GOT3 (cell line): ENCODE measurements at places on chromosomes 6 and 20.

DNA sequence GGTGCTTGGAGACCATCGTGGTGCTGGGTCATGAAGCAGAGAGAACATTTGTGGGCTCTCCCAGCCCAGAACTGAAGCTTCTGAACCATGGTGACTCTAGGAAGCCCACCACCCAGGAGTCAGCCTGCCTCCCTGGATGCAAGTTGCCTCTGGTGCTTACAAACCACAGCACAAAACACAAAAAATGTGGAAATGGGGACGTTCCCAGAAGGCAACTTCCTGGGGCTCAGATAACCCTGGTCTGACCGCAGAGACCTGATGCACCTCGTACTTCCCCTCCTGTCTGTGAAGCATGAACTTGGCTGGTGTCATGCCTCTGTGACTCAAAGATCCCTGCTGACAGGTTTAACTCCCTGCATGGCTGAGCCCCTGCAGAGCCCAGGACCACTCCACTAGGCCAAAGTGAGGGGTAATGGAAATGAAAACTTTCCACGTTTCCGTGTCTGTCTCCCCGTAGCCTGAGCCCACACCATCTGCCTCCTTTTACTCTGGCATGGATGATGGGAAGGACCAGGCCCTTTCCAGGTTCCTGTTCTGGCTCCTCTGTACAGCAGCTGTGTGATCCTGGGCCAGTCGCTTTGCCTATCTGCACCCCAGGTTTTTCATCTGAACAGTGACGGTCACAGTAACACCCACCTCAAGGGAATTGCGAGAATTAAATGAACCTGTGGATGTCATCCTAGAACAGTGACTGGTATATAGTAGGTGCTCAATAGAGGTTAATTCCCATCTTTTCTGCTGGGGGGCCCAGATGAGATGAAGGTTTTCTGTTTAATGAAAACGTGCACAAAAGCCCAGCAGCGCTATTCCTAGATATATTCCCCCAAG, 57.7 kb downstream of the PPP1R16B start:
- no peak for DNase-seq

GRCh38 chr6:136113736-136114173, 136.4 kb downstream of the MTFR2 start:
- DNase-seq: no peak

DNA sequence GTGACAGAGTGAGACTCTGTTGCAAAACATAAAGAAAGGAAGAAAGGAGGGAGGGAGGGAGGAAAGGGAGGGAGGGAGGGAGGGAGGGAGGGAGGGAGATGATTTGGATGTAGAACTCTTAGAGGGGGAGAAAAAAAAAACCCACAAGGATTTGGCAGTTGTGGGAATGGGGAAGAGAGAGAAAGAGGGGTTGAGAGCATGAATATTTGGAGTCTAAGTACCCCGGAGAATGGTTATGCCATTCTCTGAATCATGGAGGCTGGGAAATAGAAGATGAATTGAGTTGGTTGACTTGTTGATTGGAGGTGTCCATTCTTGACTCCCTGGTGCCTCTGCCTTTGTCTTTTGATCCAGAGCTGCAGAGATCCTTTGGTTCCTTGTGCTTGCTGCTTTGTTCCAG, 35.7 kb downstream of the RALY start:
- no peak for DNase-seq

DNA sequence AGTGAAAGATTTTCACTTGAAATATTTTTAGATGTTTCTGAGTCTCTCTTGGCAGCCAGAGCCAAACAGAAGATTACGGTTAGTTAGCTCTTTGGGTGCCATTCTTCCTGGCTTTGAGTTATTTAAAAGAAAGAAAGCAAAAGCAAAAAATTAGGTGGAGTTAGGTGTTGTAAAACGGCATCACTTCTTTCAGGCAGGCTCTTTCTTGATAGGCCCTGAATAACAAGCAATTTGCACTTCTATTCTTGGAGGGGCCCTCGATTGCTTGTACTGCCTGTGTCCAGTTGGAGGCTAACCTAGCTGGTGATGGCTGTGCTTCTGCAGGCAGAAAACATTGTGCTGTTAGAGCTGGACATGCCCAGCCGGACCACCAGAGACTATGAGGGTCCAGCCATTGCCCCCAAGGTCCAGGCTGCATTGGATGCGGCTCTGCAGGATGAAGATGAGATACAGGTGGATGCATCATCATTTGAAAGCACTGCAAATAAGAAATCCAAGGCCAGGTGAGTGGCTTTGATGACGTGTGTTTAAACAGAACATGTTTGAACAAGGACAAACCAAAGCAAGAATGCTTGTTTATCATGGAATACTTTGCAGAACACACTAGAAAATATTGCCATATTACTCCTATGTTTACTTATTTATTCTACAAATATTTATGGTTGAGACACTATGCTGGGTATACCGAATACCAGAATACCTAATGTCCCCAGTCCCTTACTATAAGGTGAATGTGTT, 28.1 kb upstream of the ASXL1 start:
- DNase-seq: no peak

- no peak for DNase-seq
Measured at GRCh38 chr6:77055711-77056110, 407.6 kb downstream of the HTR1B start.

DNA sequence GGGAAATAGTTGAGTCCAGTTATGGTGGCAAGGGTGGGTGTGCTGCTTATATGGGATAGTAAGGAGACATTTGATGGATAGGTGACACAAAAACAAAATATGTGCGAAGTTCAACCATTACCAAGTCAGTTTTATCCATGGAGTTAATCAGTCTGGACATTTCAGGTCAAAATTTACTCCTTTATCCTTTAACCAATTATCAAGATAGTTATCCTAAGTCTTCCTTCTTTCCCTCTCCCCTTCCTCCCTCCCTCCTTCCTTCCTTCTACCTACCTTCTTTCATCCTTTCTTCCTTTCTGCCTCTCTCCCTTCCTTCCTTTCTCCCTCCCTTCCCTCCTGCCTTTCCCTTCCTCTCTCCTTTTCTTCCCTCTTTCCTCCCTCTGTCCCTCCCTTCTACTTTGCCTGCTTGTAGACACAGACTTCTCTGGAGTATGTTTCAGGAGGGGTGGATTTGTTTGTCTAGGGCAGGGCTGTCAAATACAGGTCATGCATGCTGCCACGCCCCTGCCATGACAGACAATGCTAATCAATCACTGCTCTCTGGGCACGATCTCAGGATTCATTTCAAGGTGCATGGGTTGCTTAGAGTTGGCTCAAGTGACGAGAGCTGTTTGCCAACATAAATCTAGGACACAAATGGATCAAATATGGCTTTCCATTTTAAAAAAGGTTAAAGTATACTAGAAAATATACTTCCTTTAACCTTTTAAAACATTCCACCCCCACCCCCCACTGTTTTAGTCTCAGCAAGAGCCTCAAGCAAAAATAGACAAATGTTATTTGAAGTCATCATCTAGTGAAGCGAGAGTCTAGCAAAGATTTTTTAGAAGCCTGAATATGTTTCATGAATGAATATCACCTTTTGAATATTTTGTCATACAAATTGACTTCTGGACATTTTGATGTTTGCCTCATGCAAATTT, 281.6 kb upstream of the CITED2 start:
- DNase-seq: no peak

GRCh38 chr6:167045828-167046580, 46.8 kb downstream of the CEP43 start:
- no peak for DNase-seq

DNA sequence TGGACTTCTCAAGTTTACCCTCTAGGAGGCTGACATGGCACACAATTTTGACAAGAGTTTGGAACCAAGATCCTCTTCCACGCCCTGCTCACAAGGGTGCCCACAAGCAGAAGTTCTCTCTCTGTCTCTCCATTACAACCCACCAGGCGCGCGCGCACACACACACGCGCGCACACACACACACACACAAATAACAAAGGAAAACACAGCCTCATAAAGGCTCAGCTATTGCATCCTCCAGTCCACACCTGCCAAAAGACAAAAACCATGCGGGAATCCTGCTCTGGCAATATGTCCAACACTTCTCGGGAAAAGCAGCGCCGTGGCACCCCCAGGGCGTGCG, 870 bp downstream of the PAK5 start:
- no peak for DNase-seq

- DNase-seq: no peak
Measured at GRCh38 chr6:52390361-52390727, 28.4 kb downstream of the PAQR8 start.

GRCh38 chr6:43468240-43468639, 9.1 kb upstream of the TJAP1 start:
- DNase-seq: no peak

DNA sequence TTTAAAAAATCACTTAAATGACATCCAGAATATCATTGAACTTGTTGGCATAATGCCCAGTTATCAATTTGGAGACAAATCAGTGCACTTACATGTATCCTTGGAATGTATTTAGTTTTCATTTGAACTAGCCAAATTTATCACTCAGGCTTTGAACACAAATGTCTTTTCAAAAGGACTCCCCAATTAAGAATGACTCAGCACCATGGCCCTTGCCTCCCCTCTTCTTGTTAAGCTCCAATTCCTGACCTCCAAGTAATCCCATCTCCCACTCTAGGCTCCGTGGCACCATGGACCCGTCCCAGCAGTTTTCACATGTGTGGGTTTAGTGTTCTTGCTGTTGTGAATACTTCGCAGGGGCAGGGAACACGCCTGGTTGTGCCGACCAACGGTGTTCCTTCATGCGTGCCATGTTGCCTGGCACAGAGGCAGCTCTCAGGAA, 2.7 kb downstream of the AKAP12 start:
- DNase-seq: no peak

- no peak for DNase-seq
Measured at GRCh38 chr6:77123527-77123926, 339.8 kb downstream of the HTR1B start.

DNA sequence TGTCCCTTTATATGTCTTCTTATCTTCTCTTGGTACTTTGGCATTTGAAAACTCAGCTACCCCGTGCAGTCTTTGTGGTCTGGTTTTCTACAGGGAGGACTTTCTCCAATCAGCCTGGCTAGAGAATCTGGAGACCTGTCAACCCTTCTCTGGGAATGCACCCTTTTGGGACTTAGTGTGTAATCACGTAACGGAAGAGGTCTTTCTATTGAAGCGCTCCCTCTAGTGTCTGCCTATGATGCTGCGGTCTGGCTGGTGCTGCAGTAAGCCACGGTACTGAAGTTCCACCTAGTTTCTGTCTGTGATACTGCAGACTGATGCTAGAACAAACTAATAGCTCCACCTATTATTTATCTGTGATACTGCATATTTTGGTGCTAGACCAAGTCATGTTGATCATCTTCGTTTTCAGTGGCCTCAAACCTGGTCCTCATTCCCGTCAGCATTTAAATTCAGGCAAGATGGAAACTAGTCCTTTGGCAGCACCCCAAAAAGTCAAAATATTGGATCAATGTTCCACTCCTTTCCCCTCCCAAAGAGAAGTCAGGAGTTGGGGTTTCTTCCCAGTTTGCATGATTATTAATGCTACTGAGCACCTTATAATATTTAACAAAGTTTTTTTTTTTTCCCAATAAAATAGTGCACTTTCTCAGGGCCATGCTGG, 12.5 kb upstream of the SIRPB2 start:
- DNase-seq: peak; percentile 72

DNA sequence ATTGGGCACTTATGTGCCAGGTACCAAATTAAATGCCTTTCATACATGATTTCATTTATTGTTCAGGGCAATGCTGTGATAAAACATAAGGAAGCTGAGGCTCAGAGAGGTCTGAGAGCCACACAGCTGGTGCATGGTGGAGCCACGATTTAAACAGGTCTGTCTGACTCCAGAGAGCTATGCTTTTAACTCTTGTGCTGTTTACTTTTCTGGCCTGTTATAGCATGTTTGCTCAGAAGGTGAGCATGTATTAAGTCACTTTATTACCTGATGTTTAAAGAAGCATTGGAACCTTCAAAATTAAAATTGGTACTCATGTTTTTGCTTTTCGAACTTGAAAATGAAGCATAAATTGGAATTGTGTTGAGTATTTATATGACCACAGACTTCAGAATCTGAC, 26.8 kb downstream of the MCM8 start:
- no peak for DNase-seq

DNA sequence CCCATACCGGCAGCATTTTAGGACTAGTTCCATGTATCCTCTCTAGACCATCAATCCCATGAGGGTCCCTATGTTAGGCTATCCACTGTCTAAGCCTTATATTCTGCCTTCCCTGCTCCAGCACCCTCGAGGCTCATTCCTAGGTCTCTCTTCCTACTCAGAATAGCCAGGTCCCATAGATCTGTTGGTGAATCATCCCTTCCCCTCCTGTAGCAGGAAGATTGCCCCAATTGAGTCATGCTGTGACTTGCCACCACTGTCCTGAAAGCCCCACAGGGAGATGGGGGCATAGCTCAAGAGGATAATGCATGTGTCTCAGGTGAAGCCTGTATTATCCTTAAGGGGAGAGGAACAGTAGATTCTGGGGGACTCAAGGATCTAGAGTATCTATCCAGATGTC, 143.1 kb upstream of the MOCS1 start:
- DNase-seq: no peak

DNA sequence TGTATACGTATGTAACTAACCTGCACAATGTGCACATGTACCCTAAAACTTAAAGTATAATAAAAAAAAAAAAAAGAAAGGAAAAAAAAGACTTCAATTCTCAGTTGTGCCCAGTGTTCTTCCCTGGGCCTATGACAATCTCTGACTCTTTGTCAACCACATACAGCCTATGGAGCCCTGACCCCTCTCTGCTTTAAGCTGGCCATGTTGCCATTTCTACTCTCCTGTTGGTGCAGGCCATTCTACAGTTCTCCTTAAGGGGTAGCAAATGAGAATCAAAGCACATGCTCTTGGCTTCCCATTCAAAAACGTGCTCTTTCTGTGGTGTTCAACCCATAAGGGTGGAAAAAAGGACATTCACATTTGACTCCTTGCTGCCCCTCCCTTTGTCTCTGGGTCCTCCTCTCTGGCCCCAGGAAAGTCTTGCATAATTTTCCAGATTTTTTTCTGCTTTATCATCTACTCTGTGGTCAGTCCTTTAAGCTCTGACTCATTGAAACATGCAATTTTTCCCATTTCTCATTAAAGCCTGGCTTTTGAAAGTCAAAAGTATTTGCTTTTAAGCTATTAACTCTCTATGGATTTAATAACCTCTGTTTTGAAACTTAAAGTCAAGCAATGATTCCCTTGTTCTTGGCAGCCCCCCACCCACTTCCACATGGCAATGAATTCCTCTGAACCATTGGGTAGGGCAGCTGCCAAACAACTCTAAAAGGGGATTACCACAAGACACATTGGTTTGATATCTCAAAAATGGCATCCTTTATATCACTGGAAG, 208.6 kb upstream of the MCHR2 start:
- DNase-seq: peak; percentile 13

GRCh38 chr20:13158369-13158768, 62.7 kb upstream of the ISM1 start:
- no peak for DNase-seq

GRCh38 chr20:634148-634925, 18.7 kb downstream of the SRXN1 start:
- no peak for DNase-seq

GRCh38 chr6:13328076-13328874, at the start of gene TBC1D7:
Gene TBC1D7, minus strand, starts transcription at chr6:13328537. Its CDS starts 1,639 bp downstream, at chr6:13326898.
- DNase-seq: peak; percentile 76
